ENCODE measurements at places on chromosomes 1 and 21. TPM values are rescaled to one million over a fixed set of nuclear protein-coding genes. Genes with fewer than 3 reads are reported as not detected.

Gene EDARADD
- total RNA-seq, result 4.3 TPM

Gene SPRR2F
- total RNA-seq, result 198 TPM

Gene GPA33
- not detected for total RNA-seq

Gene OR2L8
- total RNA-seq, result not detected

Gene ADGRL2
- 40.5 TPM for total RNA-seq

Gene KRTAP21-3
- total RNA-seq, result not detected

Gene FAM72D
- total RNA-seq, result 2.8 TPM

Gene MEX3A
- total RNA-seq, result 1.7 TPM

Gene CFHR4
- total RNA-seq, result not detected

All from esophagus mucosa (tissue), 1 donor.